Activated CD8-positive, alpha-beta T cell treated with anti-CD3 and anti-CD28 coated beads, Interleukin-2, amount 10 ng/mL, durations not matched to agents 7 days and 5 days (primary cell): ENCODE measurements at places on chromosomes 12 and 14.

- no peaks in the 10 kb centered on the region for H3K36me3 ChIP-seq
- no peaks in the 10 kb centered on the region for H3K4me1 ChIP-seq
- H3K4me3 ChIP-seq = no peak overlapping the region
- peaks cover 9% of the 10 kb centered on the region for H3K27me3 ChIP-seq
- no peak overlapping the region for H3K27ac ChIP-seq
Measured at GRCh38 chr14:66036547-66036946, 449.6 kb upstream of the CCDC196 start.

GRCh38 chr12:132084621-132085290 lies 59.4 kb downstream of the DDX51 start:
- peak; percentile 63 for DNase-seq
- peak overlapping the region; percentile 93 for H3K4me3 ChIP-seq
- peak overlapping the region; percentile 93 for H3K27ac ChIP-seq

DNA sequence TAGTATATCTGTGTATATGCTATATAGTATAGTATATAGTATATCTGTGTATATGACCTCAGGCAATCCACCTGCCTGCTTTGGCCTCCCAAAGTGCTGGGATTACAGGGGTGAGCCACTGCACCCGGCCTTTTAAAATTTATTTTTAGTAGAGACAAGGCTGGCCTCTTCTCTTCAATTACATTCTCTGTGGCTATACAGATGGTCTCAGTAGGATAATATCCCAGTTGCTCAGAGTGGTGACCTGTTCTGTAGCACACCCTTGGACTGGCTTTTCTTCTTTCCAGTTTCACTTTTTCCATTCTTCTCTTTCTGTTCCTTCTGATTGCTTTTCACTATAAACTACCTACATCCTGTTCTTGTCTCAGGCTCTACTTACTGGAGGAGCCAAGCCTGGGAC lies 3.1 kb upstream of the NFATC4 start:
- H3K4me3 ChIP-seq = no peak overlapping the region
- H3K36me3 ChIP-seq = no peaks in the 10 kb centered on the region
- no peak for DNase-seq
- H3K4me1 ChIP-seq = peaks cover 31% of the 10 kb centered on the region
- H3K27ac ChIP-seq = no peak overlapping the region

DNA sequence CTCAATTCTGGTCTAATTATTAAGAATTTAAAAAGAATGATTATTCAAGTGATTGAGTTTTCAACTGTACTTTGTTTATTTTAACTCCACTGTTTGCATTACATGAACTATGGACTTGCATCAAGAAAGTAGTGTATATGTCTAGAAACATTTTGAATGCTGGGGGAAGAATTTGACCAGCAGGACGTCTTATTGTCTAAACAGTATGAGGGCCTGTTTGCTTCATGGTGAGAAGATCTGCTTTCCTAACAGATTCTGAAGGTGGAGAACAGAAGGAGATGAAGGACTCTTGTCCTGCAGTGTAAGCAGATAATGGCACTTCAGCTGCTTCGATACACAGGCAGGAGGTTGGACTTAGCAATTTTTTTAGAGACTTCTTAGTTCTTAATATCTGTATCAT lies 176.0 kb downstream of the DACT1 start:
- no peaks in the 10 kb centered on the region for H3K36me3 ChIP-seq
- no peaks in the 10 kb centered on the region for H3K4me1 ChIP-seq
- H3K27me3 ChIP-seq = no peaks in the 10 kb centered on the region
- no peak overlapping the region for H3K27ac ChIP-seq

DNA sequence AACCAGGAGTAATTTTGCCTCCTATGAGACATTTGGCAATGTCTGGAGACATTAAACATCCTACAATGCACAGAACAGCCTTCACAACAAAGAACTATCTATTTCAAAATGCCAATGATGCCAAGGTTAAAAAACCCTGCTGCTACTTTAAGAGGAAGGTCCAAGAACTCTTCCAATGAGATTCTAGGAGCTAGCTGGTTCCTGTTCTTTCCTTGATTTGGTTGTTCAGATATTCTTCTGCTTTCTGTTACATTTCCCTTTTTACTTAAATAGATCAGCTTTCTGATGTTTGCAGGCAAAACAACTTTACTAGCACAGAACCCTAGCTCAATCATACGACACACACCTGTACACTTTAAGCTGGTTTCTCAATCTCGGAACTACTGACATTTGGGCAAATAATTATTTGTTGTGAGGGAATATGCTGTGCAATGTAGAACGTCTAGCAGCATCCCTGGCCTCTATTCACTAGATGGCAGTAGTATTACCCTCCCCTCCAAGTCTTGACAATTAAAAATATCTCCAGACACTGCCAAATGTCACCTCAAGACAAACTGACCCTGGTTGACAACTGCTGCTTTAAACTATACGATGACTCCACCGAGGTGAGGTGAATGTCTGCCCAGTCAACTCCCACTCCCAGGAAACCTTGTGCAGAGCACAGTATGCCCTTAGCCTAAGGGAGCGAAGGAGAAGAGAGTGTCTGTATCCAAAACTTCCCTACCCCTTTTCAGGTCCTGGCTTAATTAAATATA lies 4.4 kb downstream of the BLTP3B start:
- DNase-seq = peak; percentile 25
- H3K4me3 ChIP-seq = no peak overlapping the region
- H3K36me3 ChIP-seq = peaks cover 11% of the 10 kb centered on the region
- H3K27me3 ChIP-seq = no peaks in the 10 kb centered on the region
- peaks cover 45% of the 10 kb centered on the region for H3K4me1 ChIP-seq

GRCh38 chr14:99524804-99525698 lies 43.8 kb downstream of the CCNK start:
- peak overlapping the region; percentile 88 for H3K27ac ChIP-seq
- H3K36me3 ChIP-seq = no peaks in the 10 kb centered on the region
- H3K4me3 ChIP-seq = no peak overlapping the region
- H3K4me1 ChIP-seq = peaks cover 8% of the 10 kb centered on the region
- no peaks in the 10 kb centered on the region for H3K27me3 ChIP-seq

GRCh38 chr12:97910559-97910958 lies 448.0 kb downstream of the RMST start:
- H3K4me3 ChIP-seq = no peak overlapping the region
- no peaks in the 10 kb centered on the region for H3K27me3 ChIP-seq
- DNase-seq = no peak
- H3K36me3 ChIP-seq = no peaks in the 10 kb centered on the region
- H3K27ac ChIP-seq = no peak overlapping the region

DNA sequence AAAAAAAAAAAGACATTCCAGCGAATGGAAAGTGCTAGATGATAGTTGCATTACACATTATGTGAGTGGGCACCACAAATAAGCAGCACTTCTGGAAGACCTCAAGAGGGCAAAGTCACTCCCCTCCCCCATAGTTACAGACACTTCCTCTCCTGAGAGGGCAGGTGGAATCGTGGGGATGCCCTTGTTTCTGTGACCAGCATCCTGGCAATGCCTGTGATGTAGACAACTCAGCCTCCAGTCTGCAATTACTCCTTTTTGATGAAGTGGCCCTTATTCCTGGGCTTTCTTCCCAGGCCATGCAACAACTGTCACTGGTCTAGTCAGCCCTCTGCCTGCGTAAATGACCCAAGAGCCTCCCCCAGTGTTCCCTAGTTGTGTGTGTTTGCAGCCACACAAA lies 104.8 kb downstream of the VRK1 start:
- no peak for DNase-seq
- H3K27me3 ChIP-seq = no peaks in the 10 kb centered on the region
- H3K27ac ChIP-seq = no peak overlapping the region
- no peak overlapping the region for H3K4me3 ChIP-seq
- no peaks in the 10 kb centered on the region for H3K4me1 ChIP-seq
- H3K36me3 ChIP-seq = peaks cover 2% of the 10 kb centered on the region

DNA sequence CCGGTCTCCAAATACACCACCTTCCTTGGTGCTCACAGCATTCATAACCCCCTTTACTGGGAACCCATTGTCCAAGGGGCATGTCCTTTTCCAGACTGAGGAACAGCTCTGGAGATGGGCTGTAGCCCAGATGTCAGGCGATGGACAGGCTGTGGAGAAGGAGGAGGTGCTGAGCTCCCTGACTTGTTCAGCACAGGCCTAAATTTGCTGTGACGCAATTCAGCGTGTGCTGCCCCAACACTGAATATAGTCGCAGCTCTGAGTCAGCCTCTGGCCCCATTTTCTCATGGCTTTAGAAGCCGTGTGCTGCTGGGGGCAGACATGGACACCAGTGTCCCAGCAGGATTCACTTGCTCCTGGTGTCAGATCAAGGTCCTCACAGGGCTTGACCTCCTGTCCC lies 269.1 kb downstream of the EMP1 start:
- H3K4me1 ChIP-seq = no peaks in the 10 kb centered on the region
- no peak overlapping the region for H3K4me3 ChIP-seq
- no peaks in the 10 kb centered on the region for H3K36me3 ChIP-seq
- no peaks in the 10 kb centered on the region for H3K27me3 ChIP-seq
- no peak overlapping the region for H3K27ac ChIP-seq
- no peak for DNase-seq

- H3K36me3 ChIP-seq = peaks cover 13% of the 10 kb centered on the region
- no peaks in the 10 kb centered on the region for H3K4me1 ChIP-seq
- no peak overlapping the region for H3K27ac ChIP-seq
- no peaks in the 10 kb centered on the region for H3K27me3 ChIP-seq
Measured at GRCh38 chr12:44674875-44675274, 201.2 kb downstream of the NELL2 start.

GRCh38 chr14:91243074-91243471 lies 1.4 kb downstream of the GPR68 start:
- peaks cover 75% of the 10 kb centered on the region for H3K4me1 ChIP-seq
- H3K4me3 ChIP-seq = peak overlapping the region; percentile 87
- DNase-seq = no peak
- no peaks in the 10 kb centered on the region for H3K27me3 ChIP-seq

DNA sequence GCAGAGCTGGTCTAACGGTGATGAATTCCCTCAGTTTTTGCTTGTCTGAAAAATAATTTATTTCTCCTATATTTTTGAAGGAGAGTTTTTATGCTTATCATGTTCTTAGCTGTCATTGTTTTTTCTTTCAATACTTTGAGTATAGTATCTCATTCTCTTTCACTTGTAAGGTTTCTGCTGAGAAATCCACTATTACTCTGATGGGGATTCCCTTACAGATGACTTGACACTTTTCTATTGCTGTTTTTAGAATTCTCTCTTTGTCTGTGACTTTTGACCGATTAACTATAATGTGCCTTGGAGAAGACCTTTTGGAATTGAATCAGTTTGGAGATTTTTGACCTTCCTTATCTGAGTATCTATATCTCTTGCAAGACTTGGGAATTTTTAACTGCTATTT lies 139.6 kb downstream of the PRKD1 start:
- H3K27ac ChIP-seq = no peak overlapping the region
- H3K36me3 ChIP-seq = no peaks in the 10 kb centered on the region
- DNase-seq = no peak
- H3K4me3 ChIP-seq = no peak overlapping the region
- no peaks in the 10 kb centered on the region for H3K4me1 ChIP-seq

GRCh38 chr12:122048151-122048550 lies 26.5 kb downstream of the BCL7A start:
- no peaks in the 10 kb centered on the region for H3K27me3 ChIP-seq
- peaks cover 4% of the 10 kb centered on the region for H3K36me3 ChIP-seq
- no peak overlapping the region for H3K4me3 ChIP-seq
- DNase-seq = no peak
- no peak overlapping the region for H3K27ac ChIP-seq

- H3K27ac ChIP-seq = peak overlapping the region; percentile 84
- H3K4me3 ChIP-seq = peak overlapping the region; percentile 51
- no peaks in the 10 kb centered on the region for H3K36me3 ChIP-seq
- H3K4me1 ChIP-seq = peaks cover 36% of the 10 kb centered on the region
- no peak for DNase-seq
- peaks cover 20% of the 10 kb centered on the region for H3K27me3 ChIP-seq
Measured at GRCh38 chr12:6377667-6377994, 2.3 kb upstream of the SCNN1A start.

DNA sequence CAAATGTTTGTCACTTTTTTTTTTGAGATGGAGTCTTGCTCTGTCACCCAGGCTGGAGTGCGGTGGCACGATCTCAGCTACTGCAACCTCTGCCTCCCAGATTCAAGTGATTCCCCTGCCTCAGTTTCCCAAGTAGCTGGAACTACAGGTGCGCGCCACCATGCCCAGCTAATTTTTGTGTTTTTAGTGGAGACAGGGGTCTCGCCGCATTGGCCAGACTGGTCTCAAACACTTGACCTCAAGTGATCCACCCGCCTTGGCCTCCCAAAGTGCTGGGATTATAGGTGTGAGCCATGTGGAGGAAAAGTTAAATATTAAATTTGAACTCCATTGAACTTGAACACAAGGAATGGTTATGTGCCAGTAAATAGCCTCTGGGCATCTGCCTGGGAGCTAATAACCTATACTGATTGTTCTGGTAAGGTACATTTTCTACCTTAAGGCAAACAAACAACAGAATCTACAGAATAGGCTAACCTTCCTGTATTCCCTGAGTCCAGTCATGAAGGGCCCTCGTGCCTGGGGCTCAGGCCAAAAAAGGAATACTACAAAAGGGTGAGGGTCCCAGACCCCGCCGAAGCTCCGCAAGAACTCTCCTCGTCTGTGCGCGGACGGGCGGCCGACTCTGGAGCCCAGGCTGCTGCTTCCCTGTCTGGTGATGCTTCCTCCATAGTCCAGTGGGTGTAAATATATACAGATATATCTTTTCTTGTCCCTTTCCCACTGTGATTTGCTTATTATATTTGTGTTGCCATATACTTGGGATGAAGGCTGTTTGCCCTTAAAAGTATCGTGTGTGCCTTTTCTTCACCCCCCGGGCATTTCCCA lies 74.0 kb upstream of the EIF5 start:
- peaks cover 4% of the 10 kb centered on the region for H3K4me1 ChIP-seq
- H3K27me3 ChIP-seq = peaks cover 26% of the 10 kb centered on the region
- no peak overlapping the region for H3K4me3 ChIP-seq
- DNase-seq = no peak

DNA sequence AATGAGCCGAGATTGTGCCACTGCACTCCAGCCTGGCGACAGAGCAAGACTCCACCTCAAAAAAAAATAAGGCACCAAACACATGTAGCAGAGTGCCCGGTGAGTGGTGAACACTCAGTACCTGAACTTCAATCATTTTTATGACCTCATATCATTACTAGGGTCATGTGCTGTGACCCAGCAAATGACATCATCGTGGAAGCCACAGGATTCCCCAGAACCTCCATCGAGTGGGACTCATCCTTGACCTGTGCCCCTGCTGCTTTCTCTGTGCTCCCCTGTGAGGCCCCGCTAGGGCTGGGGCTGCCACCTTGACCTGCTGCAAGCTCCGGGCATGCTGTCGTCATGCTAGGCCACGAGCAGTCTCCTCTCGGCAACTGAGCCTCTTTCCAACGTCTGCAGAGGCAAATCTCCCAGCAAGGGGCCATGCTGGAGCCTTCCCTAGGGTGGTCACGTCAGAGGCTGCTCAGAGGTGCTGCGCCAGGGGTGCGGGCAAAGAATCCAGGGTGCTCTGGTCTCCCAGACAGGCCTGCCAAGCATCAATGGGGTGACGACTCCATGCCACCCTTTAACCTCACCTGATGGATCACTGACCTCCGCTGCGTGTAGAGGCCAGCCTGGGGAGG lies 18.5 kb downstream of the GLTP start:
- H3K27ac ChIP-seq = no peak overlapping the region
- H3K4me1 ChIP-seq = peaks cover 30% of the 10 kb centered on the region
- no peak for DNase-seq
- H3K27me3 ChIP-seq = no peaks in the 10 kb centered on the region

- no peak overlapping the region for H3K4me3 ChIP-seq
- peaks cover 2% of the 10 kb centered on the region for H3K27me3 ChIP-seq
- DNase-seq = no peak
- H3K4me1 ChIP-seq = no peaks in the 10 kb centered on the region
- H3K27ac ChIP-seq = no peak overlapping the region
Measured at GRCh38 chr14:76502219-76502618, 126.3 kb downstream of the ESRRB start.
